Non-pigmented ciliary epithelial cell (primary cell): ENCODE measurements at places on chromosomes 13 and 19.

GRCh38 chr19:47239610-47240296, 8.8 kb upstream of the BBC3 start:
- DNase-seq: no peak

DNA sequence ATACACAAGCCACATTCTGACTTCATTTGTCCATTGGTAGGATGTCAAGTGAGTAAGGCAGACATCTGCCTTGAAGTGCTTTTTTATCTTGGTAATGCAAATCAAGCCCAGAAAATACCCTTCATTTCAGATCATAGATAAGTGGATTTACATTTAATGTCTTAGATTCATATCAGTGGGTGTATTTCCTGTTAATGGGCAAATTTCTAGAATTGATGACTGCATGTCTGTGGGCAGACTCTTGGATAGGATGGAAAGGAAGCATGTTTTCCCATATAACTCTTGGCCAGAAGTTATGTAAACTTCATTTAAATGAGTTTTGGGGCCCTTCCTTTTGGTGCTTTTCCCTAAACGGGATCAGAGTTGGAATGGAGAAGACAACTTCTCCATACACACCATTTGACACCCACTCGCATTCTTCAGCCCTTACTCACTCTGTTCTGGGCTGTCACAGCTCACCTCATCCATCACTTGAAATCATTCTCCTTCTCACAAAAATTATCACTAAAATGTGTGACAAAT, 154.6 kb downstream of the FLT1 start:
- no peak for DNase-seq

GRCh38 chr13:20128459-20128931, 32.4 kb downstream of the GJA3 start:
- DNase-seq: no peak

GRCh38 chr13:92951273-92951890, 275.2 kb upstream of the GPC6 start:
- no peak for DNase-seq

DNA sequence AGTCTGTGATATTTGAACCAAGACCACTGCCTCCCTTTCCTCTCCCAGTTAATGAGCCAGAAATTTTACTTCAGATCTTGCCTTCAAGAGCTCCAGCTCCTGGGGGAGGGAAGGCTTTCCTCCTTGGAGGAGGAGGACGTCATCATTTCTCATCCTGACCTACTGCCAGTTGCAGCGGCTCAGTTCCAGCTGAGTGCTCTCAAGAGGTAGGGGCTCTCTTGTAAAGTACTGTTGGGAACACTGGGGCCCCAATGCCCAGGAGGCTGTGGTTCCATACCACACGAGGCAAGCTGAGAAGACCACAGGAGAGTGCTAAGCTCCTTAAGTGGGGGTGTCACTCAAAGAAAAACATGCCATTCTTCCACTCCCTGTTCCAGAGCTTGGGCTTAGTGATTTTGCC, 36.2 kb downstream of the METTL21C start:
- no peak for DNase-seq
